ENCODE measurements at places on chromosomes 16 and 17. TPM values are rescaled to one million over a fixed set of nuclear protein-coding genes. Genes with fewer than 3 reads are reported as not detected.

DNA sequence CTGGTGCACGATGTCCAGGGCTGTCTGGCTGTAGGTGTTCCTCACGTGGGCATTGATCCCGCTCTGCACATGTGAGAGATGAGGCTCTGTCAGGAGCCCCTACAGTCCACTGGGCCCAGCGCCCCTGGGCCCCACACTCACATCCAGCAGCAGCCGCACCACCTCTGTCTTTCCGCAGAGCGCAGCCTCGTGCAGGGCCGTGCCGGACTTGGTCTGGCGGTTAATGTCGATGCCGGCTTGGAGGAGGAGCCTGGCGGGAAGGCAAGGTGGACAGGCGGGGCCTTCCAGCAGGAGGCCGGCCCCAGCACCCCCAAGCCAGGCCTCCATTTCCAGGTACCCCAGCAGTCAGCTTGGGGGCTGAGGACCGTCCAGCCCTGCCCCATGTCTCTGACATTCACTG is 9.2 kb downstream of the CASKIN1 start:
- no peaks in the 10 kb centered on the region for H3K36me3 ChIP-seq
- no peaks in the 10 kb centered on the region for H3K27me3 ChIP-seq
- no peaks in the 10 kb centered on the region for H3K4me1 ChIP-seq

KIF1C gene
- total RNA-seq = 77.3 TPM

ABCC11 gene
- total RNA-seq = 0.22 TPM

GRCh38 chr17:28405632-28406472 is at the start of gene SLC46A1:
Gene SLC46A1, minus strand, starts transcription at chr17:28406212. Its CDS starts 98 bp downstream, at chr17:28406114.
- H3K4me1 ChIP-seq = peaks cover 6% of the 10 kb centered on the region
- no peak within 1 kb of the TSS for H3K27ac ChIP-seq
- peak within 1 kb of the TSS; percentile 56 for H3K4me3 ChIP-seq
- H3K36me3 ChIP-seq = no peaks in the 10 kb centered on the region
- no peaks in the 10 kb centered on the region for H3K27me3 ChIP-seq

PRSS21 gene
- 9.2 TPM for total RNA-seq

- H3K27ac ChIP-seq = no peak overlapping the region
- H3K4me3 ChIP-seq = no peak overlapping the region
- H3K36me3 ChIP-seq = peaks cover 30% of the 10 kb centered on the region
- H3K27me3 ChIP-seq = no peaks in the 10 kb centered on the region
- H3K4me1 ChIP-seq = no peaks in the 10 kb centered on the region
- no peak for DNase-seq
These were observed 12.7 kb downstream of the MSI2 start for GRCh38 chr17:57269052-57269451.

DNA sequence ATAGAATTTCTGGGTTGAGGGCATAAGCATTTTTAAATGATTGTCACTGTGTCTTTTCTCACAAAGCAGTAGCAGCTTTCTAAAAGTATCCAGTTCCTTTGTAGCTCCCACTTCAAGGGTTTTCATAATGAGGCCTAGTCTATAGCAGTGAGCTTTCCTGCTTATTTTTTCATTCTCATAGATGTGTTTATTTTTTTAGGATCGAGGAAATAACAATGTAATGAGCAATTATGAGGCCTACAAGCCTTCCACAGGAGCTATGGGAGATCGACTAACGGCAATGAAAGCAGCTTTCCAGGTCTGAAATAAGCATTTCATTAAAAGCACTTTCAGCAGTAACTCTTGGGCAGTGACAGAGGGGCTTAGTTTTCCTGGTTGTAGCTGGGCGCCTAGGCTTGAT is 10.6 kb upstream of the PSMC5 start:
- H3K27me3 ChIP-seq = no peaks in the 10 kb centered on the region
- H3K36me3 ChIP-seq = peaks cover 87% of the 10 kb centered on the region

DNA sequence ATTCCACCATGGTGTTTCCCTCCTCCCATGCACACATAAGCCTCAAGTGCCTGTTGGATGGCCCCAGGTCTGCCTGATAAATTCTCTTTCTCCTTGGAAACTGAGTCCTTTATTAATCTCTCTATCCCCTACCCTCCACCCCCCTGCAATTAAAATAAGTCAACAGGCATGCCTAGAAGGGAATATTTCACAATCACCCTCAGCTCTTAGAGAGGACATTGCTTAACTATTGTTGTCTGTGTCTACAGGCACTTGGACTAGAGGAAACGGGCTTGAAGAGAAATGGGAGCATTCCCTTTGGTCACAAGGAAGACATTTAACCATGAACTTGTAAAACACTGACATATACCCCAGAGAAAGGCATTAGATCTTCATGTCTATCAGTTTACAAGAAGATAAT is 39.5 kb downstream of the RCVRN start:
- no peaks in the 10 kb centered on the region for H3K27me3 ChIP-seq
- H3K4me3 ChIP-seq = no peak overlapping the region

RAB37 gene
- total RNA-seq = 6.0 TPM

GPR142 gene
- total RNA-seq = not detected

GRCh38 chr16:19936441-19936840 is 51.8 kb upstream of the GPRC5B start:
- no peak for DNase-seq
- H3K4me3 ChIP-seq = no peak overlapping the region
- H3K27me3 ChIP-seq = no peaks in the 10 kb centered on the region
- no peaks in the 10 kb centered on the region for H3K4me1 ChIP-seq

GRCh38 chr16:81623365-81624102 is 155.6 kb upstream of the PLCG2 start:
- no peaks in the 10 kb centered on the region for H3K27me3 ChIP-seq
- H3K36me3 ChIP-seq = peaks cover 7% of the 10 kb centered on the region
- no peak overlapping the region for H3K4me3 ChIP-seq
- DNase-seq = peak; percentile 45
- H3K4me1 ChIP-seq = peaks cover 12% of the 10 kb centered on the region

GRCh38 chr17:14797021-14797420 is 468.1 kb downstream of the PMP22 start:
- H3K4me1 ChIP-seq = no peaks in the 10 kb centered on the region
- no peak overlapping the region for H3K27ac ChIP-seq
- no peaks in the 10 kb centered on the region for H3K36me3 ChIP-seq
- no peaks in the 10 kb centered on the region for H3K27me3 ChIP-seq

DNA sequence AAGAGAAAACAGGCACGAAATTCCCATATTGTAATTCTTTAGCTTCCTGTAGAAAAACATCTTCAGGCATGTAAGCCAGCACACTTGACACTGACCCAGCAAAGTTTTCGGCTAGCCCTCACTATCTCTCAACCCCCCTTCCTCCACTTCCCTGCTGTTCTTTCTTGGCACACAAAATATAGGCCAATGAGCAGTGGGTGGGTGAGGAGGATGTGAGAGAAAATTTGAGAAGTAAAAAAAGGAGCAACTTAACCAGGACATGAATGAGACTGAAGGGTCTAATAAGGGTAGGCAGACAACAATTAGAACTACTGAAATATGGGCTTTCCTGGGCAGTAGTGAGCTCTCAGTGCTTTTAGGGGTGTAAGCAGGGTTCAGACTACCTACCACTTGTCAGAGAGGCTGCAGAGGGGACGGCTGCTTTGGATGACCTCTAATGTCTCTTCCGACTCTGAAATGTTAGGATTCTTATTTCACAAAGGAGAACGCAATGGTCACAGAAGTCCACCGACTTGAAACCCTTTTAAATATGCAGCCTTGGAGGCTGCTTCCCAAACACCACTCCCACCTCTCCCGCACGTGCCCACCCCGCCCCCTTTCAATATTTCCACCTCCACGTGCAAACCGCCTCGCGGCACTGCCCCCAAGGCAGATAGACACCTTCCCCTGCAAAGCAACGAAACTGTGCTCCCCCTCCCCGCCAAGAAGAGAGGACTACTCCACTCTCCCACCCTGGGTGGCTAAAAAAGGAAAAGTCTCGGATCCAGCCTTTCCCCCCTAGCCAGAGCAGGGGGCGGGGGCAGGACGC is 889 bp downstream of the MBTD1 start:
- no peaks in the 10 kb centered on the region for H3K27me3 ChIP-seq
- peaks cover 57% of the 10 kb centered on the region for H3K4me1 ChIP-seq
- peak overlapping the region; percentile 99 for H3K4me3 ChIP-seq
- peak overlapping the region; percentile 94 for H3K27ac ChIP-seq

- H3K27ac ChIP-seq = no peak overlapping the region
- no peak overlapping the region for H3K4me3 ChIP-seq
- DNase-seq = no peak
- no peaks in the 10 kb centered on the region for H3K27me3 ChIP-seq
- H3K36me3 ChIP-seq = no peaks in the 10 kb centered on the region
These were observed 62.0 kb downstream of the GAS7 start for GRCh38 chr17:10136258-10136981.

DNA sequence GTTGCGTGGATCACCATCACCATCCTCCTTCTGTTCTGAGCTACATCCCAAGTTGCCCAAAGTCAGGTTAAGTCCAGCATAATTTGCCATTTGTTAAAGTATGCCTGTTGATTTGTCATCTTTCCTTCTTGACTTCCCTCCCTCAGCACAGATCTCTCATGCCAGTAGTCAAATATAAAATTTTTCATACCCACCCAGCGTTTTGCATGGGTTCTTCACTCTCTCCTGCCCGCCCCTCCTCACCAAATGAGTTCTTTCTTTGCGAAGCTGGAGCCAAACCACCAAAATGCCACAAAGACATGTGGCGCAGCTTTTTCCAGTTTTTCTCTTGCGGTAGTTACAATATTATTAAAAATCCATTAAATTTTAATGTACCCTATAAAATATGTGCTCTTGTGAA is 167.2 kb downstream of the MSI2 start:
- H3K4me3 ChIP-seq = no peak overlapping the region
- H3K27me3 ChIP-seq = no peaks in the 10 kb centered on the region
- no peaks in the 10 kb centered on the region for H3K36me3 ChIP-seq
